NCI-H82 (cell line): ENCODE measurements at places on chromosomes 7 and 10.

DNA sequence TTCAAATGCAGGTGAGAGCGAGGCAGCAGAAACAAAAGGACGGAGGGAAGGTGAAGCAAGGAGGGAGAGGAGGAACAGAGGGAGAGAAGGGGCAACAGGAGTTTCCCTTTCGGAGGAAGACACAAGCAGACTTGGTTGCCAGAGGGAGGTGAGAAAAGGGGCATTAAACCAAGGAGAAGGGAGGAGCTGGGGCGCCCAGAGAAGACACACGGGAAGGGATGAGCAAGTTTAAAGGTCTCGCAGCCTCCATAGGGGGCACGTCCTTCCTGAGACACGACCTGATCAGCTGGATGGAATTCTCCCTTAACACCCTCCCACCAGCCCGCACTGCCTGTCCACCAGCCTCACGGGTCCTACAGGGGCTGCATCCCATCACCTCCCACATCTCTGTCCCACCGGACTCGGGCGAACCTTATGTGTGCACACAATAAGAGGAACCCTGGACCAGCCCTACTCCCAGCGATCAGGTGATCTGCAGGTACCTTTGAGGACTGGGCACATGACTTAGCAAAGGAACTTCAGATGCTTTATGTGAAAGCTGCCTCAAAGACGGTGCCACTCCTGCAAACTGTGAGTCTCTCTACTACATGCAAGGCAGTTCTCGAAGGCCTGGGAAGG is 251.2 kb downstream of the TNS3 start:
- no peak for DNase-seq

DNA sequence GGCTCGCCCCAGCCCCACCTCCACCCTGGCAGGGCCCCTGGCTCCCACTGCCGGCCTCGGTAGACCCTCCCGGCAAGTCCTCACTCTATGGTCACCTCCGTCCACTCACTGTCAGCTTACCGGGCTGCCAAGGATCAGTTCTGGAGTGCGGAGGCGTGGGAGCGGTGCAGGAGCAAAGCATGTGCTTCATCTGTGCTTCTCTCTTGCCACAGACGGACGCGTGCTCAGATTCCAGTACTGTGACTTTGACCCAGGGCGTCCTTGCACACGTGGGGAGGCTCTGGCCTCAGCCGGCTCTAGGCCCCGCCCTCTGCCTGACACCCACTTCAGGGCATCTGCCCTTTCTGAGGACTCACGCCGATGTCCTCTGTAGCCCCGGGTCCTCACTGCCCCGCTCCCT is 547.5 kb upstream of the FOXK1 start:
- DNase-seq = no peak

DNA sequence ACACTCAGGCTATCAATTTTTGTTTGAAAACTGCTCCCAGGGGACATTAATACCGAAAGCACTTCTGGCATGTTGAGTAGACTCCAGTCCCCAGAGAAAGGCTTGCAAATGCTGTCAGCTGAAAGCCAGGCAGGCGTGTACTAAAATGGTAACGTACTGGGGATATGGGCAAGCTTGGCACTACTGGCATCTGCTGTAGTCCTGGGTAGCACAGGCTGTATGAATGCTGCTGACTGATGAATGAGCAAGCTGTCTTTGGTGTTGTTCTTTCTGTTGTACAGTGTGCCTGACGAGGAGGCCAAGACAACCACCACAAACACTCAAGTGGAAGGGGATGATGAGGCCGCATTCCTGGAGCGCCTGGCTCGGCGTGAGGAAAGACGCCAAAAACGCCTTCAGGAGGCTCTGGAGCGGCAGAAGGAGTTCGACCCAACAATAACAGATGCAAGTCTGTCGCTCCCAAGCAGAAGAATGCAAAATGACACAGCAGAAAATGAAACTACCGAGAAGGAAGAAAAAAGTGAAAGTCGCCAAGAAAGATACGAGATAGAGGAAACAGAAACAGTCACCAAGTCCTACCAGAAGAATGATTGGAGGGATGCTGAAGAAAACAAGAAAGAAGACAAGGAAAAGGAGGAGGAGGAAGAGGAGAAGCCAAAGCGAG is 53.5 kb upstream of the AGBL3 start:
- DNase-seq = no peak

- no peak for DNase-seq
These were observed 79.5 kb downstream of the PAX2 start for GRCh38 chr10:100824886-100825285.

DNA sequence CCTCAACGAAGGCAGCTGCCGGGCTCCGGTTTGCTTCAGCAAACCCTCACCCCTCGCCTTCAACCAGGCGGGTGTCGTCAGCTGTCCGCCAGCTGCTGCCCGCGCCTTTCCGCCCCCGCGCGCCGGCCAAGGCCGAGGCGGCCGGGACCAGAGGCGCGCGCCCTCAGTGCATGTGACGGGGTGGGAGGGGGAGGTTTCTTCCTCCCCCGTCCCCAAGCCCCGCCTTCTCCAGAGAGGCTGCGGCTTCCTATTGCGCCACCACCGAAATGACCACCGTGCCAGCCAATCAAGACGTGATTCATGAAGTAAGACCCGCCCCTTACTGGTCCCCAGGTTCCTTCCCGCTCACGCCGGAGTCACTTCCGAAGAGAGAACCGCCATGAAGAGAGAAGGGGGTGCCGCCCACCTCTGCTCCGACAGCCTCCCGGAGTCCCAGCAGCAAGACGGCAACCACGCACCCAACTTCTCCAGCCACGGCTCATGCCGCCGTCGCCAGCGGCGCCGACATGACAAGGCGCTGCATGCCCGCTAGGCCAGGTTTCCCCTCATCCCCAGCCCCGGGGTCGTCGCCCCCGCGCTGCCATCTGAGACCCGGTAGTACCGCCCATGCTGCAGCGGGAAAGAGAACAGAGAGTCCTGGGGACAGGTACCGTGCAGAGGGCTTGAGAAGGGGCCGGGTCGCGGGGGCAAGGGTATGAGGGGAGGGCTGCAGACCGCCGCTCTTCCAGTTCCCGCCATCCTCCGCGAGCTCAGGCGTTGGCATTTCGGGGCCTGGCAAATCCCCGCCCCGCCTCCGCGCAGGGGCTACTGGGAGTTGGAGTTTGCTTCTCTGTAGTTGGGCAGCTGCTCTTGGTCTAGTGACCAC is at the start of gene SLF2:
TSS of gene SLF2 (plus strand) at position 359 of the 865 bp plus-strand sequence. CDS start at position 507, 148 bp downstream.
- DNase-seq = peak; percentile 99

- no peak for DNase-seq
These were observed 167.2 kb downstream of the CDC14C start for GRCh38 chr7:49091519-49091918.

DNA sequence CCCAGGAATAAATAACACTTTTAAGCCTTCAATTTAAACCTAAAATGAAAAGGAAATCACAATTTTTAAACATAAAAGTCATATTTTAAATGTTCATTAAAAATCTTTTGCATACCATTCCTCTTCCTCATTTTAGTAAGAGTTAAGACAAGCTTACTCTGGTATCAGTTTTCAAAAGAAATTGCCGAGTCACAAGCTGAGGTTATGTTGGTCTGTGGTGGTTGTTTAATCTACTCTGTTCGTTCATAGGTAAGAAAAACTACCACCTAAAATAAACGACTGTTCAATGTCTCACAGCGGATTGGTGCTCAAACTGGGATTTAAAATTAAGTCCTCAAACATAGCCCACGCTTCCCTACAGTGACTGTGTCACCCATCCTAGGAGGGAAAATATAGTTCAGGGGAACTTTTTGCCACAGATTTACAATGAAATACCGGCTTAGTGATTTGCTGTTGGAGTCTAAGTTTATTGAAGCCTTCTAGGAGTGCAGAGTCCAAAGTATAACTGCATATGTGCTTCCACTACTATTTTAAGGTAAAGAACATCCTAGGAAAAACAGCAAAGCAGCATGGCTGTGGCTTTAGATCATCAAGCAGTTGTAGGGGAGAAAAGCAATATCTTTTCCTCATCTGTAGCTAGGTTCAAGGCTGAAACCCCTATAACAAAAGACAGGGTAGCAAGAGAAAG is 61.1 kb downstream of the GNAT3 start:
- DNase-seq = no peak

- DNase-seq = peak; percentile 90
These were observed 56.0 kb upstream of the BTRC start for GRCh38 chr10:101297901-101298486.

- DNase-seq = no peak
These were observed 138.9 kb upstream of the AHR start for GRCh38 chr7:17159500-17160037.

- no peak for DNase-seq
These were observed 230.7 kb upstream of the FZD1 start for GRCh38 chr7:91033574-91033973.

DNA sequence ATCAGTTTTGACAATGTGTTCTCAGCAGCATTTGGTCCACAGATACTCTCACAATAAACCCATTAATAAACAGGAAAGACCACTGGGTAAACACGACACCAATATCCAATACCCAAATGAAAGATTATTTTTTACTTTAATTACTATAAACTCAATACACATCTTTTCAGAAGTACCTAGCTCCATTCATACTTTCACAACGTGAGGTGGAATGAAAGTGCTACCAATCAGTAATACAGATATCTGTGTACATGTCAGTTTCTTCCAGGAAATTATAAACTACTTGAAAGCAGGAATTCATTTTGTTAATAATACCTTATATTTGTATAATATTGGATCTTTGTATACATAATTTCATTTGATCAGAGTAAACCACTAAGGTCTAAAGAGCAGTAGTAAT is 11.9 kb downstream of the CDK6 start:
- DNase-seq = no peak
